ENCODE measurements at places on chromosomes 2 and 18. TPM values are rescaled to one million over a fixed set of nuclear protein-coding genes. Genes with fewer than 3 reads are reported as not detected.

Gene IL37
- total RNA-seq, result not detected

Gene TEKT4
- total RNA-seq, result not detected

Gene COL3A1
- 0.27 TPM for total RNA-seq

Gene ASPRV1
- 0.23 TPM for total RNA-seq

Gene CASP10
- 2.5 TPM for total RNA-seq
